ENCODE measurements at places on chromosomes 13 and 19. TPM values are rescaled to one million over a fixed set of nuclear protein-coding genes. Genes with fewer than 3 reads are reported as not detected.

DNA sequence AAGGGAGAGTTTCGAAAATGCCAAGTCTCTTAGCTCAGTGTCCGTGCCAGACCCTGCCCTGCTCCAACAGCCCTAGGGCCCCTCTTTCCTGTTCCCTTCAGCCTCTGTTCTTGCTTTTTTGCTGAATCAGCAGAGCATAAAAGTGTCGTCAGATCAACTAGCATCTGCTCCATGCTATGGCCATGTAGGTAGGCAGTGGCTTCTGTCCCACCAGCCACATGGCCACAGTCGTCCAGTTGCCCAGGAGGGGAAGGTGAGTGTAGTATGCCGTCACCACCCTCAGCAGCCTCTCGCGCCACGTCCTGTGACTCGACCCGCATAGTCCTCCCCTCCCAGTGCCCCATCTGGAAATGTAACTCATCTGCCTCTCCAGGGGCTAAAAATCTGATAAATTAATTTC lies 50.9 kb upstream of the ATP11A start:
- DNase-seq, result no peak

GRCh38 chr13:45778882-45779281 lies 72.7 kb downstream of the SIAH3 start:
- DNase-seq, result no peak

GRCh38 chr19:14517446-14517839 lies 754 bp downstream of the DNAJB1 start:
- DNase-seq, result no peak

ZNF837 gene
- 0.37 TPM for total RNA-seq

DNA sequence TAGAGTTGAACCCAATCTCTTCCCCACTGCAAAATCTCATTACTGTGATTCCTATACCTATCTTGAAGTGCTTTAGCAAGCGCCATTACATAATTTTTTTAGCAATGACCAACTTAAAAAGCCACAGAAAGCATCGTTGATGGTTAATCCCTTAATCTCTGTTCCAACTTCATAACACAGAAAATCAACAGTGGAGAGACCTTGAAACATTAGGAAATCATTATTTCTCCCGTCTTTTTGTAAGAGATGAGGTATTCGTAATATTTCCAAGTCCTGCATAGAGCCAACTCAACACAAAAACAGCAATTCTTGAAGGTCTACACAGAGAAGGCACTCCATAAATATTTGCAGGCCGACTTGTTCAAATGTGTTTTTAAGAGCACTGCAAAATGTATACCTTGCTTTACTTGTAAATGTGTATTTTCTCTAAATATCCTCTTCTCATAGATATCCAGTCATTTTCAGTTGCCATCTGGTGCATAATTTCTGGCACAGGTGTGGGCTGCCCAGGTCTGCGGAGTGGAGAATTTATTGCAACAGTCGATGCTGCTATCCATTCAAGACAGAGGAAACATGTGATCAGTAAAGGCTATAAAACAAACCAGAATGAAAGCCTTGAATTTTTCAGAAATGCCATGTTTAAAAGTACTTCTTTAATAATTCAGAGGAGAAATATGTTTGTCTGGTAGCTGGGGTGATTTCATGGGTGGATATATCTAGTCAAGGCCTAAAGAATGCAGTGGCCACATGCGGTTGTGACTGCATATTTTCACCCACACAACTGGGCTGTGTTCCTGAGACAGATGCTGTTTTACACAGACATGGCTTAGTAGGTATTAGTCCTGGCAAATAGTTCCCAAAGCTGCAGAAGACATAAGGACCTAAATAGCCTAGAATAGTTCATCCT lies 234.3 kb upstream of the STARD13 start:
- DNase-seq, result no peak

DNA sequence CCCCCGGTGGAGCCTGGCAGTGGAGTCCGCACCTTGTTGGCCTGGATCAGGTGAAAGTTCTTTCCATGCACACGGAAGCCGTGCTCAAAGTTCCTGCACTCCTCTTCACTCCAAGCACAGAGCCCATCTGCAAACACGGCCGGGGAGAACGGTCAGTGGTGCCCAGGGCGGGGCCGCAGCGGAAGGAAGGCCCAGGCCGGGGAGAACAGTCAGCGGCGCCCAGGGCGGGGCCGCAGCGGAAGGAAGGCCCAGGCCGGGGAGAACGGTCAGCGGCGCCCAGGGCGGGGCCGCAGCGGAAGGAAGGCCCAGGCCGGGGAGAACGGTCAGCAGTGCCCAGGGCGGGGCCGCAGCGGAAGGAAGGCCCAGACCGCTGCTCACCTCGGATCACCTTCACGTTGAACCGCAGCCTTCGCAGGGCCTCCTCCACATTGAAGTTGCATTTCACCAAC lies 20.6 kb upstream of the PLPP2 start:
- DNase-seq, result peak; percentile 60

DNA sequence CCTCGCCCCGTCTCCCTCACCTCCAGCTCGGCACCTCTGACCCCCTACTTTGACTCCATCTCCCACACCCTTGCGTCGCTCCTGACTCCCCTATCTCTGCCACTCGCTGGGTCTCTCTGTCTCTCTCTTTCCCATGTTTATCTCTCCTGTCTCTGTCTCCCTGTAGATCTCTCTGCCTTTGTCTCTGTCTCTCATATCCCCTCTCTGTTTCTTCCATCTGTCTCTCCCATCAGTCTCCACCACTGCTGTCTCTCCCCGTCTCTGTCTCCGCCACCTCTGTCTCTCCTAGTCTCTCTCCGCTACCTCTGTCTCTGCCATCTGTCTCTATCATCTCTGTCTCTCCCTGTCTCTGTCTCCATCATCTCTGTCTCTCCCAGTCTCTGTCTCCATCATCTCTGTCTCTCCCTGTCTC lies 12.4 kb upstream of the BBC3 start:
- DNase-seq, result no peak

DNA sequence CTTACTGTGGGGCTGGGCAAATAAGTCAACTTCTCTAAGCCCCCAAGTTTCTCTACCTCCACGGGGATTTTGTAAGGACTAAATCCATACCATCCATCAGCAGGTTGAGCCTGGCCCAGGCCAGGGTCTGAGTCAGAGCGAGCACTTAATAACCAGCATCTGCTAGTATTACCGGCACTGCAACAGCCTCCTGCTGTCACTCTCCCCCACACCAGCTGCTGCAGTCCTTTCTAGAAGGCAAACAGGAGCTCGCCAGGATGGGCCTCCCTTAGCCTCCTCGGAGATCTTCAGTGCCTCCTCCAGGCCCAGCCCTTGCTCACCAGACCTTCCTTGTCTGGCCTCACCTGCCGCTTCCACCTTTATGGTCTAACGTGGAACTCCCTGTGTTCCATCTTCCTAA lies 3.2 kb downstream of the NAPA start:
- DNase-seq, result no peak

ZNF562 gene
- 21.2 TPM for total RNA-seq

FCER2 gene
- 0.17 TPM for total RNA-seq

GRCh38 chr13:32384702-32385101 lies 43.2 kb downstream of the N4BP2L1 start:
- DNase-seq, result no peak

- DNase-seq, result no peak
Measured at GRCh38 chr19:27796540-27796939, 1416.4 kb downstream of the UQCRFS1 start.

DNA sequence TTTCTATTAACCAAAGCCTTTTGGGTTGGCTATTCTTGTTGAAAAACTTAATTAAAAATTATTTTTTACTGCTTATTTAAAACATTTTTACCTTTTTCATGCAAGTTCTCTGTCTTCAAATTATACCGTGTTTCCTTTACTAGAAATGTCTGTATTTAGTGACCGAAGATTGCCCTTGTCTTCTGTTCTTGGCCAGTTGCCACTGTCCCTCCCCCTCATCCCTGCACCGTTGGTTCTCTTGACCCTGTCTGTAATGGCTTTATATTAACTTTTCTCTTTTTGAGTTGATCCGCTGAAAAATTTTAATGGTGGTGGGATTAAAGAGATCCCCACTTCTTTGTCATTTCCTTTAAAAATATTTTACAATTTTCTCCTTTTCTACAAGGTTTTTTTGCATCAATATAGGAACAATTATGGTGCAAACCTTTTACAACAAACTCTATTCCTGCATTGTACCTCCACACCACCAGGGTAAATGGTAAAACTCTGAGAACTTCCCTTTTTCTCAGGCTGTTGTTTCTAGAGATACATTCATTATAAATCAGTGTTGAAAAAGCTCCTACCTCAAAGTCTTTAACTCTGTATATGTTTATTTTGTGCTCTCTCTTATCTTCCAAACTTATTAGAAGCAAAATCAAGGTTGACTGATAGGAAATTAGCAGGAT lies 12.9 kb upstream of the RNF113B start:
- no peak for DNase-seq

CKM gene
- total RNA-seq, result 6,589 TPM

DNA sequence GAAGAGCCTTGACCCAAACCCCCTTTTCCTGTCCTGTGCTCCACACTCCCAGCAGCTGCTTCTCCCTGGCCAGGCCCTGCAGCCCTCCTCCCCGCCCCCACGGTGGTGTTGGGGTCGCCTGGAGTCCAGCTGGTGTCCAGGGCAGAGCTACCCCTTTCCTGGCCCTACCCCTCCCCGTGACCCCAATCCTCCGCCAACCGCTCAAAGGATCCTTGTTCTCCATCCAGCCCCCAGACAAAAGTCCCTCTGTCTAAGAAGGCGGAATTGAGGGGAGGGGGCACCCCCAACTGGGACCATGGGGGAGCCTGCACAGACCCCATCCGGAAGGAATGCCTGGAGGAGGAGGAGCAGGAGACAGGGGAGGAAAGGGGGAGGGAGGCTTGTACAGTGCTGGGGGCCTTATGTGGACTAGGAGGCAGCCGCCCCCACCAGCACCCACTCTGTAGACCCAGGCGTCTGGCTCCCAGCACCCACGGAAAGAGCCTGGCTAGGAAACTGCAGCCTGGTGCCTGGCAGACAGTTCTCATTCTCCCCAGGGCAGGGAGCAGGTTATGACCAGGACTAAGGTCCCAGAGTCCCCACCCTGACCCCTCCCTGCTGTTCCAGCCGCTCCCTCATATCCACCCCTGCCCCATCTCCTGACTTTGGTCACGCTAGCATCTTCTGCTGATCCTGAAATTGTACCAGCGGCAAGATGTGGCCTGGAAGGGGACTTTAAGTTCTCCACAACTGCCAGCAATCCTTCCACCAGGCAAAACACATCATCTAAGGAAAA lies at the start of gene FXYD3:
TSS of gene FXYD3 (plus strand) at position 647 of the 775 bp plus-strand sequence. CDS start 3,554 bp downstream, outside the sequence.
- no peak for DNase-seq
